Esophagus muscularis mucosa (tissue), 4 donors: ENCODE measurements at places on chromosomes 7 and 10. TPM values are rescaled to one million over a fixed set of nuclear protein-coding genes. Genes with fewer than 3 reads are reported as not detected.

Gene COL17A1
- 0.17 TPM for total RNA-seq

GRCh38 chr10:1802413-1802812 is 65.1 kb upstream of the ADARB2 start:
- no peak for DNase-seq

Gene COPS6
- 49.4 TPM for total RNA-seq

Gene RALA
- 12.3 TPM for total RNA-seq

Gene SLC18A2
- 0.65 TPM for total RNA-seq

DNA sequence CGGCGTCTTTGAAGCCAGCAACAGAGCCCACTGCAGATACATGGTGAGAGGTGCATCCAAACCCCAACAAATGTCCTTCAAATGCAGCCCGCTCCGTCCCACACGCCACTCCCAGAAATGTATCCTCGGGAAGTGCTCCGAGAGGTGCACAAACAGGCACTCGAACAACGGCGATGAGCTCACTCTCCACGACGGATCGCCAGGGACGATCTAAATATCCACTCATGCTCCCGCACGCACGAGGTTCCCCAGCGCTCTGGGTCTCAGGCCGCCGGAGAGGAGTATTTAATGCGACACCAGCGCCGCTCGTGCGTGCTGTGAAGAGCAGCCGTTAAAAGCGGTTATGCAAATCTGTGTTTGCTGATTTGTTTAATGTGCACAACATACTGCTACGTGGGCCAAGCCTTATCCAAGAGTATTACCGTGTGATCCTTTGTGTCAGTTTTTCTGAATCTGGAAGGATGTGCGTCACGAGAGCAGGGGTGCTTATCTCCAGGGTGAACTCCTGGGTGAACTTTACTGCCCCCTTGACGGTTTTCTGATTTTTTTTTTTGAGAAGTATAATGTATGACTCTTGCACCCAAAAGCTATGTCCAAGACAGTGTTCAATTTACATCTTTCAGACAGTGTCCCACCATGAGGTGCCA is 48.5 kb upstream of the PPP2R2D start:
- DNase-seq = no peak

DNA sequence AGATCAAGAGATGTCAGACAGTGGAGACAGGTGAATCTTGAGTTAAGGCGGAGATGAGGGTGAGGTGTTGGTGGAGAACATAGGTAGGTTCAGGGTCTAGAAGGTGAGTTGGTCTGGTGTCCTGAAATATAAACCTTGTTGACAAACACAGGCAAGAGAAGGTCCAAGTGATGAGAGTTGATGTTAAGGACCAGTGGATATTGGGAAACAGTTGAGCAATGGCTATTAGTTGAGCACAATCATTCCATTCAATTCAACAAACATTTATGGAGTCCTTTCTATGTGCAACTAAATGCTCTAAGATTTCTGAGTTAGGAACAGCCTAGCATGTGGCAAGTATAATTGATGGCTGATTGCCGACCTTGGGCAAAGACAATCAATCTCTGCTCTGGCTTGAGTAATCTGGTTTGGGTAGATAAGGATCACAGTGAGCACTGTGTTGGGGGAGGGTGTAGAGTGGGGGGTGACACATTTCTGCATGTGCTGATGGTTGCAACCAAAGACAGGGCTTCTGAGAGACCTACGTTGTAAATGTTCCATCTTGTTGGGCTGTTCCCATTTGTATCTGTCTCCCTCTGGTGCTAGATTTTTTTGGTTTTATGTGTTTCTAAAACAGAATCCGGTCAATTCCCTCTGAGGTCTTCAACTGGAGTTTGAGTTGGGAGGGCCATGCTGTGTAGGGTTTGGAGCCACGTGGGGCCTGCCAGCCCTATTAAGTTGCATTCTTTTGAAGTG is 201.1 kb downstream of the BAMBI start:
- DNase-seq = peak; percentile 50

DNA sequence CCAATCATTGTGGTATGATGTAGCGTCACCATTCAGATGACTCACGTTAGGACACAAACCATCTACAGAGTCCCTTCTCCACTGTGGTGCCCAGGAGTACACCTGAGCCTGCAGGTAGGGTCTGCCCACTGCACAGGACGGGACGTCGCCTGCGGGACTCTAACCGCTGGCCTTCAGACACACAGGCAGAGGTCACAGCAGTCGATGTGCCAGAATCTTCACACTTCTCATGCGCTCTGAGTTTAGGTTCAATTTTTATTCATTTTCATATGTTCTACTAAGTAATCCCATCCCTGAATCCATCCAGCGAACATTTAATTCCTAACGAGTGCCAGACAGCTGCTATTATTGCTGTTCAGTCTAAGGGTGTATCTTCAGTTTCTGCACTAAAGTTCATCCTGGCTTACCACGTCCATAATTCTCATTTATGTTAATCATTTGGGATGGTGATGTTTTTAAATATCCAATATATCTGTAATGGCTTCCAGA is 73.3 kb downstream of the CXCL12 start:
- DNase-seq = peak; percentile 72

Gene ADAM12
- 1.3 TPM for total RNA-seq

- DNase-seq = no peak
Measured at GRCh38 chr7:47946581-47947354, 1.5 kb downstream of the PKD1L1 start.

- no peak for DNase-seq
Measured at GRCh38 chr7:94104301-94104700, 100.1 kb upstream of the BET1 start.

DNA sequence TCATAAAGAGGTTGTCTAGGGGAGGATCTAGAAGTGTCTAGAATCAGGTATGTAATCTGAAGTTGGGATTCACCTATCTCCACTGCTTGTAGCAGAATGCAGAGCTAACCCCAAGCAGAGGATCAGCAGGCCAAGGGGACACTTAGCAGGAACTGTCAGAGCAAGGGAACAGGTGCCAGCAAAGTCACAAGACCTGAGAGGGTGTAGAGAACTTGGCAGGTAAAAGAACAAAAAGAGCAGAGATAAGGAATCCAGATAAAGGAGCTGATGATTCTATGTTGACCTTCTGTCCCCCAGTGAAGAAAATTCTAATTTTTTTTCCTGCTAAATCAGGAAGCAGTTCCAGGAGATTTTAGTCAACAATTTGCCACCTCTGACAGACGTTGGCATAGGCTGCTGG is 91.4 kb upstream of the CCDC71L start:
- no peak for DNase-seq

DNA sequence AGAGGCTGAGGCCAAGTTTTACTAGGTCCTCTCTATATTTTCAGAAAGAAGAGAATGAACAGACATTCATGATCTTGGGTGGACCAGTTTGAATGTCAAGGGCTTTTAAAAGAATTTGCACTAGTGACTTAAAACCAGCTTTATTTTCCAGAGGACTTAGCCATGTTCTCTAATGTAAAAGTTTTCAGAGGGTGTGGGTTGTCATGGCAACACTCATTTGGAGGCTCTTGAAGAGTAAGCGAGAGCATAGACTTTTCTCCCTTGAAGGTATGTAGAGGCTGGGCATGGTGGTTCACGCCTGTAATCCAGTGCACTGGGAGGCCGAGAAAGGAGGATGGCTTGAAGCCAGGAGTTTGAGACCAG is 61.1 kb downstream of the GATA3 start:
- no peak for DNase-seq

DNA sequence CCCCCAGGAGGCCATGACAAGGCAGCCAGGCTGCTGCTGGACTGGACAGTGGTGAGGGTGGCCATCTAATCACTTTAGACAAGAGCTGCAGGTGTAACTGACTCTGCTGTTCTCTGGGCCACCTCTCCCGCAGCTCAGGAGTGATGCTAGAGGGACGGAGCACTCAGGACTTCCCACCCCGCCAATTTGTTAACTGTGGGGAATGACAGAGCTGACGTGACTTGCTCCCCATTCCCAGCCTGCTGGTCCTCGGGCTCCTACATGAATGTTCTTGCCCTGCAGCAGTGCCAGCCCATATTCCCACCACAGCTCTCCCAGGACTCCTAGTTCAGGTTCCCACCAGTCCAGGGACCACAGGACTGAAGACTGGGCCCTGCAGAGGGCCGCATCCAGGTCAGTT is 16.7 kb upstream of the NPFFR1 start:
- no peak for DNase-seq

Gene TRIM73
- 1.7 TPM for total RNA-seq

- DNase-seq = no peak
Measured at GRCh38 chr10:60138842-60139241, 232.5 kb upstream of the CCDC6 start.

Gene PRKAR2B
- total RNA-seq = 108 TPM

DNA sequence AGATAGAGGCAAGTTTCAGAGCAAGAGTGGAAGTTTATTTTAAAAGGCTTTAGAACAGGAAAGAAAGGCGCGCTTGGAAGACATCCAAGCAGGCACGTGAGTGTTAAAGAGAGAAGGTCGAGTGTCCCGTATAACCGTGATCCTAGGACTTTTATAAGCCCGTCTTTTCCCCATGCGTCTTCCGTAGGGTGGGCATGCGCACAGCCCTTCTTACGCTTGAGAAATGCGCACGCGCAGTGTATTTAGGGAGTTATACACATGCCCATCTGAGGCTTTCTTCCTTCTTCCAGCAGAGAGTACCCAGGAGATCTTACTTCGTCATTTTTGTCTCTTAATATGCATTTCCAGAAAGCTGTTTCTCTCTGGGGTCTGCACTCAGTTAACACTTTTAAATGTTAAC is 52.4 kb downstream of the CALD1 start:
- DNase-seq = no peak

Gene OR2A42
- not detected for total RNA-seq

Gene GPR26
- not detected for total RNA-seq

DNA sequence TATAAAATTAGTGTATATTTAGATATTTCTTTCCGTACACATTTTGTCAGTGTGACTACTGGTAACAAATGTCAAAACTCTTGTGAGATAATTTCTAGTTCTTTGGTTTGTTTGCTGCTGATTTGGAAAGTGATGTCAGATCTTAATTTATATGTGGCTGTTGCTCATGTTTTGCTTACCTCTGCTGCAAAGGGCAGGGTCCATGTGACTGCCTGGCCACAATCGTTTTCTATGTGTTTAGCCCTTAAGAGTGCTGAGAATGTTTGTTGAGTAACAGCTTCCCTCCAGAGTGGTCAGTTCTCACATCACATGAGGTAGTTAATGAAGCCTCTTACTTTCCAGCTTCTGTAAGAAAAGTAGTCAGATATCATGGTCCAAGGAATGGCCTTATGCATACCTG is 4.2 kb downstream of the NRBF2 start:
- DNase-seq = no peak

GRCh38 chr7:83852136-83852535 is 203.2 kb upstream of the SEMA3E start:
- DNase-seq = no peak

DNA sequence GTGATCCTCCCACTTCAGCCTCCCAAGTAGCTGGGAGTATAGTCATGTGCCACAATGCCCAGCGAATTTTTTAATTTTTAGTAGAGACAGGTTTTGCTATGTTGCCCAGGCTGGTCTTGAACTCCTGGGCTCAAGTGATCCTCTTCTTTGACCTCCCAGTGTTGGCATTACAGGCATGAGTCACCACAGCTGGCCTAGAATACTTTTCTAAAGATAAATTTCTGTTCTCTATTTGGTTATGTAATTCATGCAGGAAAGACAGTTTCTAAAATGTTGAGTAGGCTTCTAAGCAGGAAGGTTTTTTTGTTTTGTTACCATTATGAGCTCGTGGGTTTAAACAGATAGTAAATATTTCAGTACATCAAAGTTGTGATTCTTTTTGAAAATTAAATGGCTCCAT is 5.0 kb downstream of the RBAK start:
- no peak for DNase-seq

Gene KLF14
- total RNA-seq = 0.26 TPM

DNA sequence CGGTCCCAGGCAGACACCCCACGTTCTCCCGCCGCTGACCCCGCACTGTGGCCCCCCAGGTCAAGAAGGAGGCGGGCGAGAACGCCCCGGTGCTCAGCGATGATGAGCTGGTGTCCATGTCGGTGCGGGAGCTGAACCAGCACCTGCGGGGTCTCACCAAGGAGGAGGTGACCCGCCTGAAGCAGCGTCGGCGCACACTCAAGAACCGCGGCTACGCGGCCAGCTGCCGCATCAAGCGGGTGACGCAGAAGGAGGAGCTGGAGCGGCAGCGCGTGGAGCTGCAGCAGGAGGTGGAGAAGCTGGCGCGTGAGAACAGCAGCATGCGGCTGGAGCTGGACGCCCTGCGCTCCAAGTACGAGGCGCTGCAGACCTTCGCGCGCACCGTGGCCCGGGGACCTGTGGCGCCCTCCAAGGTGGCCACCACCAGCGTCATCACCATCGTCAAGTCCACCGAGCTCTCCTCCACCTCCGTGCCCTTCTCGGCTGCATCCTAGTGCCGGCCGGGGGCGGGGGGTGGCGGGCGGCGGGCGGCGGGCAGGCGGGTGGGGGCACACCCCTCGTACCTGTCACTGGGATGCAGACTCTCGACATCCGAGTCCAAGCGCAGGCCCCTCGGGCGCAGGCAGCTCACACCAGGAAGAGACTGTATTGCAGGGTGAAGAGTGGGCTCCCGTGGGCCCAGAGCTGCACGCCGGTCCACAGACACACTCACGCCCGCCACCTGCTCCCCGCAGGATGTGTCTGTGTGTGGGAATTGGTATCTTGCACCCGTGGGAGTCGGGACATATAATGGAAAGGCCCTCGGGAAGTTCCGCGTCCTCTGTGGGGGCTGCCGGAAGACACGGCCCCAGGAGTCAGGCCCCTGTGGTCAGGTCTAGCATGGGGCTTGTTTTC is 9.6 kb downstream of the MAFK start:
- no peak for DNase-seq

DNA sequence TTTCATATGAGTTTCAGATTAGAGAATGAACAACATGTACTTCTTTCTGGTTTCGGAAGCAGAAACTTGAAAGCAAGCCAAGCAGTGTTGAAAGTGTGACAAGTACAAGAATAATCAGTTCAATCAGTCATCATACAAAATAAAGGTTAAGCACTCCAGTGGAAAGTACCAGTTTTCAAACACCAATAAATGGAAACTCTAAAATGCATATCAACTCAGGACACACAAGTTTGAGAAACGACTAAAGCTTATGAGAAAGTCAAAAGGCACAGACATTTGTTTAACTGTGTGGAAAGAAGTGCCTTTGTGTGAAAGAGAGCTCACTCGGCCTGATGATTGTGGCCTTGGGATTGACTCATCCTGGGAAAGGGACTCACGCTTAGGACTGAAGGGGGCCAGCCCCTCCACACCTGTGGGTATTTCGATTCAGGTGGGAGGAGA is 60.6 kb upstream of the AKR1C1 start:
- DNase-seq = no peak

DNA sequence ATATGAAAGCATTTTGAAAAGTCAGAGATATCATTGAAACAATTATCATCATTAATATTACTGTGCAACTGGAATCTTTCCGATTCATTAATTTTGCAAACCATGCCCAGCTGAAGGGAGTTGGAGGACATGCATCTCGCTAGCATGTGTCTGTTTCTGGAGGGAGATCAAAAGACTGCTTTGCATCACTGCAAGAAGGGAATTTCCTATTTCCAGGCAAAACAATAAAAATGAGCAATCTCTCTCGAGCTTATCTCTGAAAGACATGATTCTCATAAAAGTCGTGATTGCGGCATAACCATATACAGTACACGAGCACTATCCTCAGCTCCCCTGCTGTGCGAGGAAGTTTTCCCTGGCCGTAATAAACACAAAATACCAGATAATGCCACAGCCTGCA is 607.6 kb upstream of the DPP6 start:
- DNase-seq = no peak

GRCh38 chr7:141693082-141693481 is 8.9 kb downstream of the DENND11 start:
- DNase-seq = no peak

GRCh38 chr10:98208925-98209324 is 59.1 kb downstream of the LOXL4 start:
- DNase-seq = no peak

- DNase-seq = no peak
Measured at GRCh38 chr7:44368885-44369284, 43.5 kb upstream of the CAMK2B start.

GRCh38 chr10:116138897-116139296 is 134.1 kb downstream of the GFRA1 start:
- DNase-seq = peak; percentile 57
